KBM-7 (cell line): ENCODE measurements at places on chromosomes 12 and 14.

DNA sequence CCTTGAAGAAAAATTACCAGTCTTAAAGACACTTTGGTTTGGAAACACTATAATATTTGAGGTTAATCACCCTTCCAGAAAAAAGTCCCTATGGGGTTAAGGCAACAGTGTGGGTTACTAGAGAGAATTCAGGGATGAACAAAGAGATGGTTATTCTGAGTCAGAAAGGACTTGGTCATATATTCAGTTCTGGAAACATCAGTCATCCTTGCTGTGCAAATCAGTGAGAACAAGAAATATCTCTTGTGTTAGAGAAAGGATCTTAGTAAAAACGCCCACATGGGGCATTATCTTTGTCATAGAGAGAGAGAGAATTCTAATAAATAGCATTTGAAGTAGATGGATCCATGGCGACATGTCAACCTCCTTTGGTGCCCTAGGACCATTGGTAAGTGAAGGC is 59.4 kb upstream of the E2F7 start:
- no peak for DNase-seq

- DNase-seq: no peak
Measured at GRCh38 chr12:104454997-104455396, 1.8 kb upstream of the CHST11 start.

DNA sequence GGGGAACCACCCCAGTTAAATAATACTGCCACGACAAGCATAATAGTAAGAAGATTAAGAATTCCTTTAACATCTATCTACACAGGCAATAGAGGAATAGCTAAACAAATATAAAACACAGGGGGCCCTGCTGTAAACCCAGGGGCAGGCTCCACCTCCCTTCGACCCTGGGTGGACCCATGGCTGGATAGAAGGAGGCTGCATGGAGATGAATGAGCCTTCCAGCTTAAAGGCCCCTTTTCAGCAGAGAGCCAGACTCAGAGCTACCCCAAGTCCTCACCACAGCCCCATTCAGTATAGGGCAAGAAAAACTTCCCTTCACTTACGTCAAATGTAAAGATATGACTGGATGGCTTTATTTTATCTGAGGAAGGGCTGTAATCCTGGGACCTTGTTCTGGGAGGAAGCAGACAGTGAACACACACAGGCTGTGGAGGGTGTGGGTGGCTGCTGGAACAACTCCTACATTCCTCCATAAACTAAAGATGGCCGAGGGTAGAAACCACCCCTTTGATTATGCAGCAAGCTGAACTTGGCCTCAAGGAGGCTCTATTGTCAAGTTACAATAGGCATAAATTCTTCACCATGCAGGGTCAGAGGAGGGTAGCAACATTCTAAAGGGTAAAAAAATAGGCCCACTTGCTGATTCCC is 30.4 kb downstream of the NUAK1 start:
- no peak for DNase-seq

DNA sequence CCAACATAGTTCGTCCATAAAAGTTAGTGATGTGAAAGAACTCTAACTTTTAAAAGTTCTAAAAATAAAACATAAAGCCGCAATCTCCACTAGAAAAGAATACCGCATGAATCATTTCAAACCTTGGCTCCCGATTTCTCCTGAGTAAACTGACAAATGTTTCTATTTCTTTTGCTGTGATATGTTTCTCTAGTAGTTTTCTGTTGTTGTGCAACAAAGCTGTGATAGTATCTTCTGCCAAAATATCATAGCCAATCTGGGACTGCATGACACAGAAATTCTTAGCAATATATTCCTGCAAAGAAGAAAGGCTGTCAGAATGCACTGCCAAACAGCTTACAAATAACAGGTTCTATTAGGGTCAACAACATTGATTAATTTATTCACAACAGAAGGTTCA is 174.0 kb downstream of the ITPR2 start:
- DNase-seq: no peak

DNA sequence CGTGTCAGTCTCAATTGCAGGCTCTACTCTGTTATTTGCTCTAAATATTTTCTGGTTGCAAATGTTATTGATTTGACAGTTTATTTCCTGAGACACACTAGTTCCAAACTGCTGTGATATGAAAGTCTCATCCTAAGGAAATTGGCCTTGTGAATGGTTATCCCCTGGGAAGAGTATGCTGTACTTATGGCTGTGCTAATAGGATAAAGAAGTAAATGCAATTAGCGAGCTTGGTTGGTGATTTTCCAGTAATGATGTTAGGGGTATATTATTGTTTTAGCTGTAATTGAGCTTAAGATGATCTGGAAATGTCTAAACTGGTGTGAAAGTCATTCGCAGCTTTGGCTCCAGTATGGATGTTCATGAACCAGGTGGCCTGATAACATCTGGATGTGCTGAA is 197.9 kb downstream of the SUDS3 start:
- DNase-seq: no peak

DNA sequence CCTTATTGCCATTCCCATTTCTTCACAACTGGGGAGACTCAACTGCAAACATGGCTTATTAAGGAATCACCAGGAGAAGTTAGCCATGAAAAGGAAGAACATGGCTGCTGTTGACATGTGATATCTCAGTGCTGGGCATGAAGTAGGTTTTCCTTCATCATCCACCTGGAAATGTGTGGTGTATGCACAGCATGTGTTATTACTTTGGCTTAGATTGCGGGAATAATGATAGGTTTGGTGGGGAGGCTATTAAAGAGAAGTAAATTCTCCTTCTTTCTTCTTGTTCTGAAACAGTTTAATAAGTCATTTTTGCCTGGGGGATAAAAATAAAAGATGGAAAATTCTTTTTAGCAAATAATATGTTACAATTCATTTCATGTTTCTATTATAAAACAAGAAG is 23.7 kb upstream of the CLEC14A start:
- no peak for DNase-seq

DNA sequence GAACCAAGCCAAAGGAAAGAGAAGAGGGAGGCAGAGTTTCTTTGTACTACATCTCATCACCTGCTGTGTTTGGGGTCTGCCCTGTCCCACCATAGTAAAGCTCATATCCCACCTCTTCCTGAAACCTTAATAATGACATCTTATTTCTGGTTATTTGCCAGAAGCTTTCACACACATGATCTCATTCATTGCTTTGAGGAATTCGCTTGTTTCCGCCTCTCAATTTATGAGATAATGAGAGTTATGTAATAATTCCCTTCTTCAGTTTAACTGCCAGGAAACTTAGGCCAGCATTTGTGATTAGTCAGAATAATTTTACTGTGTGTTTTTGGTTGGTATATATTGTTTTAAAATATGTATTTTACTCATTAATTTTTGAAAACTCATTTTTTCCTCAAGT is 205.2 kb downstream of the CACNA1C start:
- DNase-seq: no peak

DNA sequence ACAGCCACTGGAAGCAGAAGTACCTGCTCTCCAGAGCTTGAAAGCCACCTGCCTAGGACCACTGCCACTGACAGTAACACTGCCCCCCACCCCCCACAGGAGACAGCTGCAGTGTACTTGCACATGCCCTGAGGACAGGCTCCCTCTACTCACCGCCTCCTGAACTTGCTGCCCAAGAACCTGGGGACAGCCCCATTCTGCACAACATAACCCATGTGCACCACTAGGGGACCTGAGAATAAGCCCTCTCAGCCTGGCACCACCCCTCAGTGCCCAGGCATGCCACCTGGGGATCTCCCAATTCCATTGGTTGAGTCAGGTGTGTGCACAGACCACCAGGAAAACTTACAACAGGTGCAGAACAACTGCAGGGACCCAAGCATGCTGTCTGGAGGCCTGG is 67.1 kb upstream of the KIF21A start:
- no peak for DNase-seq

DNA sequence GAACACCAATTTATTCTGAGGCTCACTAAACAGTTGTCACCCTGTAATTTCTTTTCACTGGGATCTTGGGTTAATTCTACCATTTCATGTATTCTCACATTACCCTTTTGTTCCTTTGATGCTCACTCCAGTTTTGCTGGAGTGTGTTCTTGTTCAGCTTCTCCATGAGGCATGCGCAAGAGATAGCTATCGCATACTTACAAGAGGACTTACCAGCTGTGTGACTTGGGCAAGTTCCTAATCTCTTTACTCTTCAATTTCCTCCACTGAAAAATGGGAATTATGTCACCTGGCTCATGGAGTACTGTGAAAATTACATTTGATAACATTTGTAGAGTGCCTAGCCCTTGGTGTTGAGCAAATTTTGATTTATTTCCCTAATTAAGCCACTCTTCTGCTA is 56.5 kb upstream of the JDP2 start:
- DNase-seq: no peak

DNA sequence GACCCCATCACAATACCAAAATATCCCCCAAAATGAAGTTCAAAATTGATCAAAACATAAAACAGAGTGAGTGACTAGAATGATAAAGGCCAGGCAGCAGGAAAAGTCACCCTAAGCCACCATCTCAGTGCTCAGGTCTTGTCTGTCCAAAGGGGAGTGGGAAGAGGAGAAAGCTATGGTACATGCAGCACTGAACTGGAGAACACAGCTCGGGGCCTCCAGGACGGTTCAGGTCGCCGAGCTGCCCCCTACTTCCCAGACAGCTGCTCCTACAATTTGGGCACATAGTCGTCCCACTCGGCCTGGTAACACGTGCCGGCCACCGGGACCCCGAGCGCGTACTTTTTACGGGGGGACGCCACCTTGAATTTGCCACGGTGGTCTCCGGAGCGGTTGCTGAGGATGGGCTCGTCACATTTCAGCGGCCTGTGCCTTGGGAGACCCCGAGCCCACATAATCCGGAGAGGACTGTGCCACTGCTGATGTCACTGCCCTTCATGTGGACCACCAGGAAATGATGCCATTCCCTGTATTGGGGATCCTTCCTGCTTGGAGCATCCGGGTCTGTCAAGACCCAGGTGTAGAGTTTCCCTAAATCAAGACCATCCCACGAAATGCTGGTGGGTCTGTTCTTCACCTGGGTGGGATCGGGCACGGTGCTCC is 31.6 kb downstream of the AK7 start:
- DNase-seq: no peak

DNA sequence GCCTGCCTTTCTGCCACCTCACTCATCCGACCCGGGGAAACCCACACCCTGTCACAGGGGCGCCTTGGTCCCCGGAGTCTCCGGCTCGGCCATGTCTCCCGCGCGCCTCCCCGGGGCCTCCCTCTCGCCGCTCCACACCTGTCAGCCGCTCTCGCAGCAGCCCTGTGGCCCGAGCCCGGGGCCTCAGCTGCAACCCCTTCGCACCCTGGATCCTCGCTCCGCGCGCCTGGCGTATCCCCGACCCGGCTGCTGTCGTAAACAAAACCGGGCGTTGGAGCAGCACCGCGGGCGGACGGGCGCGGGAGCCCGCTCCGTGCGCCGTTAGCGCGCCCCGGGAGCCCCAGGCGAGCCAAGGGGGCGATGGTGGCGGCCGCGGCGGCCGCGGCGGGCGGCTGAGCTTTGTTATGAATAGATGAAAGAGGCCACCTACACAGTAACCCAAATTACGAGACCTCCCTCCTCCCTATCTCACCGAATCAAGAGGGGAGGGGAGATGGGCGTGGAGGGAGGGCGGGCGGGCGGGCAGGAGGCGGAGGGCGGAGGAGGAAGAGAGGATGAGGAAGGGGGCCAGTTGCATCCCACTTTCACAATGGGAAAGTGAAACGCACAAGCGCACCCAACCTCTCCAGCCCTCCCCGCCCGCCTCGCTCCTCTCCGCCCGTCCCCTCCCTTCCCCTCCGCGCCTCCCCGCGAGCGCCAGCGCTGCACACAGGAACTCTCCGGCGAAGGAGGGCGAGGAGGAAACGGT is at the start of gene PLXNC1:
Gene PLXNC1, plus strand, starts transcription at position 587 of the 748 bp plus-strand sequence. CDS start 395 bp downstream, outside the sequence.
- no peak for DNase-seq

DNA sequence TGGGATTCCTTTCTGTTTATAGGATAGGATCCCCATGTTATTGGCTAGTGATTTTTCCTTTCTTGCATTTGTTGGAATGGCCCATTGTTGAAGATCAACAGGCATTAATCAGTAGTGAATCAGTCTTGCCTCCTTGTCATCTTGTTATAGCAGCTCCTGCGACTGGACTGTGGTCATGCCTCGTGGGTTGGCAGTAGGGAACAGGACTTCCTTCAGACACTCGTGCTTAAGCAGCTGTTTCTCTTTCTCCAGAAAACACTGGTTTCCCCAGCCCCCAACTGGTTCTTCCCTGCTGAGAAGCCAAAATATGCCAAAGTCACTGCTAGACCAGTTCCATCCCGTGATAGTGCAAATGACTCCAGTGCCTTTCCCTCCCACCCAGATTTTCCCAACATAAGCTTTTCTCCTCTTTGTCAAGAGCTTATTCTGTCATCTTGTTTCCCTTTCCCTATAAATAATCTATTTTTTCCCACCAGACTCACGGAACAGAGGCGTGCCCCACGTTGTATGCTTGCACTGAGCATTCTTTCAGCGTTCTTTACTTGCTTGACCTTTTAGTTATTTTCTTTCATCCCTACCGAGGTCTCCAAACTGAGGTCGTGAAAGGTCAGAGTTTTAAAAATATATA is 83.5 kb downstream of the SAMD4A start:
- DNase-seq: no peak

- DNase-seq: peak; percentile 72
Measured at GRCh38 chr12:22684140-22685118, 59.5 kb downstream of the ETNK1 start.

- DNase-seq: no peak
Measured at GRCh38 chr12:130765186-130765659, 49.1 kb upstream of the RIMBP2 start.

GRCh38 chr14:89180546-89180945 is 236.5 kb downstream of the FOXN3 start:
- DNase-seq: no peak

DNA sequence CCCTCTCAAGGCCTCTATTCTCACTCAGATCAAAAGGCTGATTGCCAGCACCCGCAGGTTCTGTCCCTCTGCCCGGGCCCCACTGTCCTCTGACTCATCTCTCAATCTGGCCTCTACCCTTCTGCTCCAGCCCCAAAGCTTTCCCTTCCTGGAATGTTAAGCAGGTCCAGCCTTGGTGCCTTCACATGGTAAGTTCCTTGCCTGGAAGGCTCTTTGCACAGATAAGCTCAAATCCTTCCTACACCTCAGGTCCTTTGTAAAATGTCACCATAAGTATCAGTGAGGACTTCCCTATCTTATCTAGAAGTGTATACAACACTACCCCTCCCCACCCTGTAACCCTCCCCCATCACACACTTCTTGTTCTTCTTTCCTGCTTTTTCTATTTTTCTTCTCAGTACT is 22.2 kb downstream of the LPCAT3 start:
- no peak for DNase-seq

DNA sequence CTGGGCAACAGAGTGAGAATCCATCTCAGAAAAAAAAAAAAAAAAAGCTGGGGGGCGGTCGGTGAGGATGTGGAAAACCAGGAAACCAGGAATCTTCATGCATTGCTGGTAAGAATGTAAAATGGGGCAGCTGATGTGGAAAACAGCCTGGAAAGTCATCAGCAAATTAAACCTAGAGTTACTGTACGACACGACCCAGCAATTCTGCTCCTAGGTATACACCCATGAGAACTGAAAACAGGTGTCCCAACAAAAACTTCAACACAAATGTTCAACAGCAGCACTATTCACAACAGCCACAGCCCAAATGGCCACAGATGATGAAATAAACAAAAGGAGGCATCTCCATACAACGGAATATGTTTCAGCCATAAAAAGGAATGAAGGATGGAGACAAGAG is 97.3 kb downstream of the NCOR2 start:
- DNase-seq: no peak

GRCh38 chr12:89350260-89350629 is 2.1 kb downstream of the DUSP6 start:
- DNase-seq: no peak
